ENCODE measurements at places on chromosomes 6 and 20.

DNA sequence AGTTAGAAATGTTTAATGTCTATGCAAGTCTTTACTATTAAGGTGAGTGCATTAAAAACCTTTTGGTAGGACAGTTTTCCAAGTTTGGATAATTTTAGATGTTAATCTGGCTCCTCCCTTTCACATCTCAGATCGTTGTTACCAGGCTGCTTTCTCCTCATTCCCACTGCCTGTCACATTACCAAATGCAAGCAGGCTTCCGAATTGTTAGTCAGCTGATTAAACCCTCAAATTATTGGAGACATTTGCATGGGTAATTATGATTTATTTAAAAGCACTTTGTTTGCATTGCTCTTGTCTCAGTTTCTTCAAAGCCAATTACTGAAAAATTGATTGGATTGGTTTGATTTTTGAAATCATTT, 816.5 kb downstream of the KIF16B start:
- DNase-seq: no peak

DNA sequence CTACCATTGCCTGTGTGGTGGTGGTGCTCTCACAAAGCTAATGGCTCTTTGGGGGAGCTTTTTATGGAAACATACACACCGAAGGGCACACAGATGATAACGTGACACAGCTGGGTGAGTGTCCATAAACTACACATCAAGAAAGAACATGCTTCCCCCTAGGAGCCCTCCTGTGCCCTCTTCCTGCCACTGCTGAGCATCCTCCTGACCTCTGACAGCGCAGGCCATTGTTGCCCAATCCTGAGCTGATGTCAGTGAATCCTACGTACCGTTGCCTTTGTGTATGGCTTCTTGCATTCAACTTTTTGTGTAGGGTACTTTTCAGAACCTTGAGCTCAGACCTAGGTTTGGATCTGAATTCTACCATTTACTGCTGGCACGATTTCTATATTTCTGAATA, 65.8 kb upstream of the SLC22A1 start:
- DNase-seq: no peak

- DNase-seq: no peak
These were observed 19.7 kb downstream of the FAM217A start for GRCh38 chr6:4059115-4059777.

GRCh38 chr6:81624453-81624852, 128.0 kb downstream of the TENT5A start:
- DNase-seq: no peak

DNA sequence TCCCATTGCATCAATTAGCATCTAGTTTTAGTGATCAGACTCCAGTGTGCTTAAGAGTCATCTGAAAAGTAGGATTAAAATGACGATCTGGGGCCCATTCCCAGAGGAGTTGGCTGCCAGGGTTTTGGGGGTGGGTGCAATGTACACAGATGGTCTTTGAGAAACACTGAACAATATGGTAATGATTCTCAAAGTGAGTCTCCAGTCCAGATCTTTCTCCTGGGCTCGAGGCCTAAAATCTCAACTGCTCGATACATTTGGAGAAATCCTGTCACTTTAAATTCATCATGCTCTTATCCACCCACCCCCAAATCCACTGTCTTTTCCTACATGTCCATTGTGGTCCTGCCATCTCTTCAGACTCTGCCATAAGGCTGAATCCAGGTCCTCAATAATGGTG, 80.7 kb upstream of the MYLIP start:
- no peak for DNase-seq

- no peak for DNase-seq
These were observed 19.6 kb downstream of the KIF16B start for GRCh38 chr20:16553684-16554083.

DNA sequence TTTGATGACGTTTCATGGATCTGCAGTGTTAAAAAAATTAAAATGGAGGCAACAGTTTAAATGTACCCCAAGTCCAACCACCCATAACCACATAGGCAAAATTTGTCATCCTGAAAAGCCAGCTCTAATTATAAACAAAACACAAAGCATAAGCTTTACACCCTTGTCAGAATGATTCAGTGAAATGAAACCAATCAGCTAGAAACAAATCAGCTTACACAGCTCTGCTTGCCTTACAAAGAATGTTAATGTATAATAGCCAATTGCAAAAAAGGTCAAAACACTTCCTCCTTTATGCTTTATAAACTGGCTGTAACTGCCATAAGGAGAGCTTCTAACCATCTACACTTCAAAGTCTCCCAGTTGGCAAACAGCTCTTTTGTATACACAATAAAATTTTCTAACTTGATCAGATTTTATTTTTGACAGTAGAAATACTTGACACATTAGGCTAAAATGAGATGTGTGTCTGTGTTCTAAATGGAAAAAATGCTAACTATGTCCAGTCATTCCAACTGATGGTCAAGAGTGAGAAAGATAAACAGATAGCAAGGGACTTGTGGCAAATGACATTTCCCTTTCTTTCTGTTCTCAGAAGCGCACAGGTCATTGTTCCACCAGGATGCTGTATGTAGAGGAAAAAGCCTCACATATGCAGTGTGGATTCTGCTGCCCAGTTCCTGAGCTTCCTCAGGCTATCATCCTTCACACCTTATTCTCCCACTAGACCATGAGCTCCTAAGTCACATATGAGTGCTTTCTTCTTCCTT, 344.3 kb upstream of the ID4 start:
- no peak for DNase-seq

- DNase-seq: no peak
These were observed 130.6 kb downstream of the RFX6 start for GRCh38 chr6:117007659-117008058.

DNA sequence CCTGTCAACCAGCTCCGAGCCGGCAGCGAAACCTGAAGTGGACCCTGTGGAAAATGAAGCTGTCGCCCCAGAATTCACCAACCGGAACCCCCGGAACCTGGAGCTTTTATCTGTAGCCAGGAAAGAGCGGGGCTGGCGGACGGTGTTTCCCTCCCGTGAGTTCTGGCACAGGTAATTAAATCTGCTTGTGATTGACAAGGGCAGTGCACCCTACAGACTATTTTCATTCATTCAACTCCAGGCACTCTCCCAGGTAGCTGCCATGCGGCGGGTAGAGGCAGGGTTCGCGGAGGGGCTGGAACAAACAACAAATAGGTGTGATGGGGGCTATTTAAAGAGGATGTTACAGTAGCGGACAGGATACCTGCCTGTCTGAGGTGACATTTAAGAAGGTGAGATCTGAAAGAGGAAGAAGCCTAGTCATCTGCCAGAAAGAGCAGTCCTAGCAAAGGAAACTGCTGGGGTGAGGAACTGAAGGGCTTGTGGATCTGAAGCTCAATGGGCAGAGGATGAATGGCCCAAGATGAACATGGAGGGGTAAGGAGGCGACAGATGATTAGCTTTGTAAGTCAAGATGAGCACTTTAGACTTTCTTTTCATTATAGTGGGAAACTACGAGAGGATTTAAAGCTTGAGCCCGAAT, 810 bp downstream of the MRPL18 start:
- DNase-seq: no peak

DNA sequence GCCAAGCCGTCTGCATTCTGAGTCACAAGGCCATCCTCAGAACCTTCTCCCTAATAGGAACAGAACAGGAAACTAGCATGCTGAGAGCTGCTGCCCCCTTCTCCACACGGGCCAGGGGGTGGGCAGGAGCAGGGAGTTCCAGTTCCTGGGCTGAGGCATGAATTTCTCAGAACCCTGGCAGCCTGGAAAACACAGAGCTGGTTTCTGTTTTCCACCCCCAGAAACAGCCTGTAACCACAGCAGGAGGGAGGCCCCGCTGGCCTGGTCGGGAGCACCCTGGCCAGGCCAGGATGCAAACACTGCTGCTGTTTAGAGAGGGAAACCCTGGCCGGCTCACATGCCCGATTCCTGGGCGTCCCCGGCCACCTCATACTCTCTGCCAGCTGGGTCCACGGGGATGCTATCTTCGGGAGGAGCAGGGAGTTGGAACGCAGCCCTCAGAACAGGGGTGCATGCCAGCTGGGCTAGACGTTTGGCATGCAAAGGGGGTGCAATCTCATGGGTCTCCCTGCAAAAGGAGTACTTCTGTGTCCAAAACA, 130.1 kb downstream of the NFATC2 start:
- DNase-seq: peak; percentile 45

GRCh38 chr20:36833275-36834020, 42.5 kb upstream of the TLDC2 start:
- DNase-seq: no peak

DNA sequence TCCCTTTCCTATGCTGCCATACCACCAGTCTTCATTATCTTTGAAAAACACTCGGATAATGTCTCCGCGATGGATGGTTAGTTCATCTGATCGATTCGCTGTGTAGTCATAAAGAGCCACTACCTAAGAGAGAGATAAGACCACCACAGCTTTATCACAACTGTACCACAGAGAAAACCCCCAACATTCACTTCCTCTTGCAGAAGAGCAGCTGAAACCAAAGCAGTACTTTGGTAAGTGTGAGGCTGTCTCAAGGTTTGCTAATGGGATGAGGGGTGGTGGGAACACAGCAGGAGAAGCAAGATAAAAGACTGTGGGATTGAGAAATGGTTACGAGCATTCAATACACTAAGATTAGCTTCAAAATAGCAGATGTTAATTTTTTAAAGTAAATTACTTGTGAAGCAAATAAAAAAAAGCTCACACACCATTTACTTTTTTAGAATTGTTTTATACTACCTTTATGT, 142.1 kb downstream of the MYB start:
- no peak for DNase-seq

GRCh38 chr6:44263354-44264100, 1.8 kb downstream of the NFKBIE start:
- DNase-seq: no peak

GRCh38 chr6:14046476-14047068, 71.0 kb upstream of the CD83 start:
- no peak for DNase-seq

GRCh38 chr20:3156811-3157619, 2.6 kb downstream of the FASTKD5 start:
- no peak for DNase-seq

GRCh38 chr6:169292338-169293124, 38.9 kb upstream of the THBS2 start:
- DNase-seq: no peak

DNA sequence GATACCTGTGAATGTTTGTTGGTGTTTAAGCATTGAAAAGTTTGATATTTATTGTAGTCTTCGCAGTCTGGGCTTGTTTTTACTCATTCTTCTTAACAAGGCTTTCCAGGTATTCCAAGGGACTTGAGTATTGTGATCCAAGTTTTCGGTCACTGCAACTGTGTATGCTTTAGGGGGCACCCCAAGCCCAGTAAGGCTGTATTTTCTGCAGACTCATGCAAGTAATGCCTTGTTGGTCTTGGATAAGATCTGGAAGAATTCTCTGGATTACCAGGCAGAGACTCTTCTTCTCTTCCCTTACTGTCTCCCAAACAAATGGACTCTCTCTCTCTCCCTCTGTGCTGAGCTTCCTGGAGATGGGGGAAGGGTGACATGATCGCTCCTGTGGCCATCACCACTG, 82.1 kb downstream of the RFPL4B start:
- no peak for DNase-seq

GRCh38 chr20:13841206-13841605, 56.4 kb downstream of the NDUFAF5 start:
- DNase-seq: no peak

DNA sequence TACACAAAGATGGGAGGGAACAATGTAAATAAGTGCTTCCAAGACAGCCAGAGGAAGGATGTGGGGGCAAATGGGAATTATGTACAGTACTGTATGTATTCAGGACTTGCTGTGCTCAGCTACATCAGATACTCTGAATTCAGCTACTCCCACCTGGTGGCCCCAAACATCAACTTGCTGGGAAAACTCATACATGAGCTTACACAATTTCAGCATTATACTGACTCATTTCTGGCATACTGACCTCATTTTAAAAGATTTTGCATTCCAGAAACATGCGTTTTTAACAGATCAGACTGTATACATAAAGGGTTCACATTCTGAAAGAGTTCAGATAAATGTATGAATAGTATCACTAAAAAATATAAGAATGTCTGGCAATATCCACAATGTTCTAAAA, 59.7 kb downstream of the GPX5 start:
- no peak for DNase-seq

DNA sequence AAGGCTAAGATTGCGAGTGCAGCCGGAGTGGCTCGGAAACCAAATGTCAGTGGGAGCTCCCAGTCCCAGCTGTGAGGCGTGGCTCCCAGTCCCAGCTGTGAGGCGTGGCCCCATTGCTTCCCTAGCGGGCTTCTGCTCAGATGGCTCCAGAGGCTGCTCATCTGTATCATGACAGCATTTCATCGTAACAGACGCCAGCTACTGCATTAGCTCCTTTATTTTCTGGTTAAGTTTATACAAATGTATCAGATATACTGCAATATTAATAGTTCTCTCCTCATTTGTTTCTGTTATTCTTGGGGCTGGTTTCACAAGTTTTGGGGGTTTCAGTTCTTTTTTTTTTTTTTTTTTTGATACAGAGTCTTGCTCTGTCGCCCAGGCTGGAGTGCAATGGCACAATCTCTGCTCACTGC, 34.7 kb upstream of the TBXT start:
- DNase-seq: peak; percentile 62

GRCh38 chr20:43711098-43711654, 15.6 kb downstream of the GTSF1L start:
- DNase-seq: no peak

- DNase-seq: no peak
These were observed 176.3 kb downstream of the LRFN2 start for GRCh38 chr6:40410821-40411220.

DNA sequence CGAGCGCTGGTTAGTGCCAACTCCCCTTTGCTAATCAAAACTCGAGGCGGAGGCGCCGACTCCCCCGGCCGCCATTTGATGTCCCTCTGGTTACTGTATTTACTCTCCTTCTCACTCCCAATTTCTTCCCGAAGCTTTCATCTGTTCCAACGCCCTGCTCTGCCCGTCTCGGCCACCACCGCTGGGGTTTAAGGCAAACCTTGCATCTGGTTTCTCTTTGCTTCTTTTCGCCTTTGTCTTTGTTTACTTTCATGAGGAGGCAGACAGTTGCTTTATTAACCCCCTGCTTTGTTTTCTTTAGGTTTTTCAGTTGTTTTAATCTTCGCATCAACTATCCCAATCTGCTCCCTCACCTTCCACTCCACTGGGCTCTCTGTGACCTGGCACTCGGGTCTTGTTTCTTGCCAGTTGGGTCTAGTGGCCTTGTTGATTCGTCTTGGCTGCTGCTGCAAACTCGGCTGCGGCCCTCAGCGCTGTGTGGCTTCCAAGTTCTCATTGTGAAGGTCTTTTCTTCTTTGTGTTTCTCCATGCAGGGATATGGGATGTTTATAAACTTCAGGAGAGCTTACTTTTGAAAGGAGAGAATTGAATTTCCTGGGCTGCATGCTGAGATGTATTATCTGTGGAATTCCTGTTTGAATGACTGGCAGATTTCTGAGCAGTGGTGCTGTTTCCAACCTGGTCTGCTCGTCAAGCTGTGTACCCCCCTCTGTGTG, 155.1 kb downstream of the CDC5L start:
- DNase-seq: no peak

DNA sequence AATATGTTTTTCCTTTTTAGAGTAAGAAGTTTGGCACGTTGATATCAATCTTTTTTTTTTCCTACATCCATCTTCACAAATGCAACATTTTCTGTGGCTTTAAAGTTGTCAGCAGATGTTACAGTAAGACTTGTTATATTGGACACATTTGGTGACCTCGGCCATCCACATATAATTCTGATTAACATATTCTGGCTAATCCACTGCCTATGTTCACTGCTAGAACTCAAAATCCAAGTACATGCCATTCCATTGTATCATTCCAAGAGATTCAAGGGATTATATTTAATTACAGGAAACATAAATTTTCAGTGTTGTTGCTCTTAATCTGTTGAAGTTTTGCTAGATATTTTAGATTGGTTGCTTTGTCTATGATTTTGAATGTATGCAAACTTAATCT, 367.6 kb downstream of the TENT5A start:
- DNase-seq: no peak
